ENCODE measurements at places on chromosomes 13 and 19.

DNA sequence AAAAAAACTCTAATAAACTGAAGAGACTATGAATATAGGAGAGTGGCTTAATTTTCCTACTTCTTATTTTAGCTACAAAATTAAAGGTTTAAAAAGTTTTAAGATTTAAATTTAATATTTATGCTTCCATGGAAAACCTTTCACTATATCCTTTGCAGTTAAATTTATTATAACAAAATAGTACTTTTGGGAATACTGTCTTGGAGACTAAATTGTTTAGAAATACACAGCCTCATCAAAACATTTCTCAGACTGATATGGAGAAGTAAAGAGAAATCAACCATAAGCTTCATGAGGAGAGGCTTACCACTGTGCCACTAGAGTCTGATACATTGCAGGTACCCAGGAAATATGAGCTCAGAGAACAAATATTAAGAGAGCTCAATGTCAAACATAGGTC lies 436.5 kb downstream of the KCTD12 start:
- DNase-seq, result no peak

GRCh38 chr19:32294871-32295438 lies 50.5 kb upstream of the ZNF507 start:
- DNase-seq, result no peak

DNA sequence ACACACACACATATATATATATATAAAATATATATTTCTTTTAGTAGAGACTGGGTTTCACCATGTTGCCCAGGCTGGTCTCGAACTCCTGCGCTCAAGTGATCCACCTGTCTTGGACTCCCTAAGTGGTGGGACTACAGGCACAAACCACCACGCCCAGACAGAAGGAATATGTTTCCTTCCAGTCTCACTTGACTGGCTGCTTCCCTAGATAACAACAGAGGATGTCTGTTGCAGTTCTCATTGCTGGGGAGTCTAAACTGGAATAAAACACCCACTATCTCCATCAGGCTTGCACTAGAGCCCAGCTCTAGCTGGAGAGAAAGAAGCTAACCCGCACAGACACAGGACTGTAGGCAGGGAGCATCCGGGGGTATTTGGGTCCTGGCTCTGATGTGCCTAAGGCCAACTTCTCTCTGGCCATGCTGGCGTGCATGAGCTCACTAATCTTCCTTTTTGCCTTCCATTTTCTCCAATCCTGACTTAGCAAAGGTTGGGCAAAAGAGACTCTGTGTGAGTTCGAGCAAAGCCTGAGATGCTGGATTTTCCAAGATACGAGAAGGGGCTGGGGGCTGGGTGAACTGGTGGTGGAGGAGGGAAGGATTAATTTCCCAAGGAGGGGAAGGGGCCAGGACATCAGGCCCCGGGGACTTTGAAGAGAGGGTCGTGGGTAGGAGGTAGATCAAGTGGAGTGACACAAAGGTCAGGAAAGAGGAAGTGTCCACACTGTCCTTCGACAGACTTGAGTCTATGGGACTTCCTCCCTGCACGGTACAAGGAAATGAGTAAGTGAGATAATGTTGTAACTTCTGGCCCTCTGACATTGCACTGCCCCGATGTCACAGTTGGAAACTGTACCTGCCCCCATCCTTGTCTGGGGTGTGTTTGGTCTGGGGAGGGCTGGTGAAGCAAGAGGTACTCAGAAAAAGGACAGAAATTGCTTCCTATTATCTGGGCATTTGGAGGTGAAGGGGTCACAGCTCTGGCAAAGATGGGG lies 22.5 kb upstream of the ALOX5AP start:
- DNase-seq, result no peak

GRCh38 chr19:51567583-51567982 lies 3.5 kb upstream of the ZNF175 start:
- no peak for DNase-seq
